Stimulated activated CD8-positive, alpha-beta memory T cell treated with anti-CD3 and anti-CD28 coated beads, Interleukin-4, amount 100 ng/mL, for 1 hour (primary cell): ENCODE measurements at places on chromosomes 5 and 9.

- DNase-seq = no peak
These were observed 7.9 kb downstream of the OR13J1 start for GRCh38 chr9:35862328-35862727.

DNA sequence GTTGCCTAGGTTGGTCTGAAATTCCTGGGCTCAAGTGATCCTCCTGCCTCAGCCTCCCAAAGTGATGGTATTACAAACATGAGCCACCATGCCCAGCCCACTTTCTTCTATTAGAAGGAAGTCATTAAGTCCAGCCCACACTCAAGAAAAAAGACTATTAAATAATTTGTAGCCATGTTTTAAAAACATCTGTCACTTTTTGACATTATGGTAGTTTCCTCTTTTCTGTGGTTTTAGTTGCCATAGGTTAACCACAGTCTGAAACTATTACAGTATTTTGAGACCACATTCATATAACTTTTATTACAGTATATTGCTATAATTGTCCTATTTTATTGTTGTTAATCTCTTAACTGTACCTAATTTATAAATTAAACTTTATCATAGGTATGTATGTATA is 31.9 kb upstream of the C5orf24 start:
- no peak for DNase-seq

DNA sequence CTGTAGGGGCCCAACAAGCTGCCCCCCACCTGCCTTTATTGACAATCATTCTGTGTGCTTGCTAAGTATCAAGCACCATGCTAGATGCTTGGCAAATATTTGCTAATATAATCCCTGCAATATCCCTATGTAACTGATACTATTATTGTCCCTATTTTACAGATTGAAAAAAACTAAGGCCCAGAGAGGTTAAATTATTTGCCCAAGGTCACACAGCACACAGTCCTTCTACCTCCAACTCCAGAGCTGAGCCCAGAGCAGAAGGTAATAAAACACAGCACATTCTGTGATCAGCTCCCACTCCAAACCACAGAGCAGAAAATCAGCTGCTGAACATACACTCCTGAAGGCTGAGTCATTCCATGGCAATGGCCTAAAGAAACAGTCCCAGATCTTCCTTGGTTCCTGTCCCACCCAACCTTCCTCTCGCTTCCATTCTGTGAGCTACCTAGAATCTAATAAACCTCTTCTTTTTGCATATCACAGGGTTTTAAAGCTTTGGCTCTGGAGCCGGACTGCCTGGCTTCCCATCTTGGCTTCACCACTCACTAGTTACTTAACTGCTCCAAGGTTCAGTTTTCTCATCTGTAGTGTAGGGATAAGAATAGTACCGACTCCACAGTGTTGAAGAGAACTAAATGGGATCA is 66.7 kb upstream of the ADRA1B start:
- no peak for DNase-seq

DNA sequence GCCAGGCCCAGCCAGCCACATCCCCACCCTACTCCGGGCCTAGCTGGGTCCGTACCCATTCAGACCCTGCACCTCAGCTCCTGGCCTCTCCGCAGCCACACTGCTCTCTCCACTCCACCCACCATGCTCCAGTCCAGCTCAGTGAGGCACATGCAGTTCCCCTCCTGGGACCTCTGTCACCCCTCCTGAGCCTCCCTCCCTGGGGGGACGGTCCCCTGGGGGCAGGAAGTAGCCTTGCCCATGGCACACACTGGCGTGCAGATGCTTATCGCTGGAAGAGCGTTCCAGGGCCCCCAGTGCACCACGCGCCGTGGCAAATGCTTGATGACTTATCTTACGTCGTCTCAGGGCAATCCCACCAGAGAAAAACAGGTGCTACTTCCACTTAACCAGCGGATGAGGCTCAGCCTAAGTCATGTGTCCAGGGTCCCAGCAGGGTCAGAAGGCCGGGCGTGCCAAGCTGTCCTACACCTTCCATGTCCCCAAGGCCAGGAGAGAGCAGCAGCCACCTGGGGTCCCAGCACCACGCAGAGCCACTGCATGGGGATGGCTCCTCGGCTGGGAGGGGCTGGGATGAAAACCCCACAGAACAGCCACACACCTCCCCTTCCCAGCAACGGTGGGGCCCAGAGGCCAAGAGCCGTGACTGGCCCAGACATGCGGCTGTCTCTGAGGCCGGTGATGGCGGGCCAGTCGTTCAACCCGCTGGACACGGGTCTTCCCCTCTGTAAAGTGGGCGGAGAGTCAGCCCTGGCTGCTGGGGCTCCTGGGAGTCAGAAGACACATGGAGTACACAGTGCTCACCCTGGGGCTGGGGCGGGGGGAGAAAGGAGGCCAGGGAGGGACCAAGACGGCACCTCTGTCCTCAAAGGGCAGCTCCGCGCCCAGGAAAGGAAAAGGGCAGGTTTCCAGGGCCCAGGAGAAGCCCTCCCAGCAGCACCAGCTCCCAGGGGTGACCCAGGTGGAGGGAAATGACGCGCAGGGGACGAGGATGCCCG is 2.6 kb upstream of the CCDC187 start:
- no peak for DNase-seq

DNA sequence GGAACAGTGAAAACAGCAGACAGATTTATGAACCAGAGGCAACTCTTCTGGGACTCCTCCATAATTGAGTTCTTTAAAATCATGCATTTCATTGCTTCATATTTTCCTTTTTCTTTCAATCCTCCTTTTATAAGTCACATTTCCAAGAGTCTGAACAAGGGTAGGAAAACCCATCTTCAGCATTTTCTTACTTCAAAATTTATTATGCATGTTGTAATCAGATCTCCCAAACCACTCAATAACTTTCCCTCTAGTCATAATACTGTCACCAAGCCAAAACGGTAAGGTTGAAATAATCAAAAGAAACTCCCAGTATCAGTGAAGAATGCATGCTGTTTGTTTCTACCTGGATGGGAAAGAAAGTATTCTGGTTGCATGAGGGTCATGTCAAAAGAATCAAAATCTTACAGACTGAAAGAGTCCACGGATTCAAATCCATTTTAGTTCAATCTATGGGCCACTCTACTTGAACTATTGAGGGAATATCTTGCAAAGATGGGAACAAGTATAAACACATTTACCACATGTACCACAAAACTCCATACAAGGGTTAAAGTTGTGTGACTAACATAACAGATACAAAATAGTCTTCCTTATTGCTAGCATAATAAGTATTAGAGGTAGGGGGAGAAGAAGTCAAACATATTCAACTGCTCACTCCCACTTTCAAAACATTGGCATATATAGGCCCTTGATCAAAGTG is 797.3 kb downstream of the MAT2B start:
- no peak for DNase-seq

DNA sequence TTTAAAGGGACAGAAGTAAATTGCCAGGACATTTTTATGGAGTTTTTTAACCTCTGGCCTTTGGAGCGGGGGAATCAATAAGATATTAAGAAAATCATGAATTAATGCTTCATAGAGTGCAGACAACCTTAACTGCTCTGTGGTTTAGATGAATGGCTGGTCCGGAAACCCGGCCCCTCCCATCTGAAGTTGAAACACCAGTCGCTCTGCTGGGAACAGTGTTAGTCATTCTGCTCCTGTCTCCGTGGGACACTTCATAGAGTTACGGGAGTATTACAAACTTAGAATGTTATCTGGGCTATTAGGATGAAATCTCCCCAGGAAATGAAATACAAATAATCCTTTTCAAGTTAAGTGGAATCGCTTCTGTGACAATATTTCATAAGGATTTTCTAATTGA is 110.1 kb upstream of the IRX2 start:
- DNase-seq = no peak

DNA sequence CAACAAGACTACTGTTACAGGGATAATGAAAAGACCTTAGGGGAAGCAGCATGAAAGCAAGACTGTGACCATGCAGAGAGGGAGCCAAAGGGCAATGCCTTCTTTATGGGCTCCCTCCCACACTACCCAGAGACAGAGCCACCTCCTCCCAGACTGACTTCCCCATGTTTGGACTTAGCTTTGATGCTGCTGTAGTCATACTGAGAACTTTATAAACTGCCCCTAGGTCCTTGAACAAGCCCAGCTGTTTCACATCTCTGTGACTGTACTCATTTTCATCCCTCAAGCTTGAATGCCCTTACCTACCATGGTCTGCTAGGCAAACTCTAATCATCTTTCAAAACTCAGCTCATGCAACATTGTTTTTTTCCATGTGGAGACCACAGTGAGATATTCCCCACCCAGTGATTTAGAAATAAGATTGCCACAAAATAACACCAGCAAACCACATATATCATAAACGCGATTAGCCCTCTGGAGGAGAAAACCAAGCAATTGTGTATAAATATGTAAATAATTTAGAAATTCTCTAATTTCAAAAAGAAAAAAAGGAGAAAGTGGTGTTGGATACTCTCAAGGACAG is 23.4 kb upstream of the FAM169A start:
- DNase-seq = no peak

- no peak for DNase-seq
These were observed 121.4 kb downstream of the ENC1 start for GRCh38 chr5:74519161-74519571.

GRCh38 chr5:16456103-16456832 is 9.3 kb downstream of the ZNF622 start:
- no peak for DNase-seq

DNA sequence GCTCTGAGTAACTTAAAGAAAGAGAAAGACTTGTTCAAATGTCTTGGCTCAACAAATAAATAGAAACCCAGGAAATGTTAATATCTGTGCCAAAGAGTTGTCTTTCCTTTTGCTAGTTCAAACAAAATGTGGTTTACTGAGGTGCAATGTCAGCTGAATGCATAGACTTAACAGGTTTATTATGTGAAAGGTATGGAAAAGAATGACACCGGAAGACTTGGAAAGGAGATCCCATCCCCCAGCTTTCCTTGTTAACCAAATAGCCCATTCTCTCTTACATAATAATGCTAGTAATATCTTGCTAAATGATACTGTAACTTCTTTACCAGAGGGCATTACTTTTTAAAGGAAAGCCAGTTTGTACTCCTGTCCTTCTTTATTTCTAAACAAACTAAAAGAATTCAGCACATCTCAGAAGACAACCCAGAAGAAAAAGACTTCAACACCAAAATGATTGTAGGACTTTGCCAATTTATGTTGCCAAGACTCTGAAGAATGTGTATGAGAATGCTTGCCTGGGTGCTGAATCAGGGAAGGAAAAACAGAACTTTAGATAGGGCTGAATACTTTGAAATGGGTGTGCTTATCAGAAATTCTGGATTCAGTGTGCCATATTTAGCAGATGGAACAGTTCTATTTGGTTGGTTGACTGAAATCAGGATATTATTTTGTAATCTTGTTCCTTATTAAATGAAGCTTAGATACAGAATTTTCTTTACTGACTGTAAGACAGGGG is 344.1 kb downstream of the TMEM38B start:
- no peak for DNase-seq

DNA sequence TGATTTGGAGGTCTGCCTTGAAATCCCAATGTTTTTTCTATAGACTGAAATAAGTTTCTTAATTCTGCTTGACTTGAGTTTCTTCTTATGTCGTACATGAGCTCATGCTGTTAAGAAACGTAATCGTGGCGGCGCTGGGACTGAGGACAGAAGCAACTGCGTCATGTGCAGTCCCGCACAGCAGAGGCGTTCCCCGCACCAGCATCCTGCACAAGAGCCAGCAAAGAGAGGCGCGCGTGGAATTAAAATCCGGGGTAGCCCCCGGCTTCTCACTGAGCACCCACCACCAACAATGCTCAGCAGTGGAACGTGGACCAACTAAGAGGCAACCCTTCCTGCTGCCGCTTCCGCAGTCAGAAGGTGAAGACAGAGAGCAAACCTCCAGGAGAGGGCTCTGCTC is 496.2 kb upstream of the ADAMTS16 start:
- DNase-seq = no peak
